Temporal lobe (tissue), 4 donors: ENCODE measurements at places on chromosomes 11 and 22. TPM values are rescaled to one million over a fixed set of nuclear protein-coding genes. Genes with fewer than 3 reads are reported as not detected.

Gene BRSK2
- 31.7 TPM for total RNA-seq

Gene PRG2
- not detected for total RNA-seq

Gene CHCHD10
- total RNA-seq = 5.4 TPM

Gene OR8D1
- total RNA-seq = not detected

Gene HBD
- not detected for total RNA-seq

Gene KRTAP5-7
- total RNA-seq = not detected

Gene MUC2
- not detected for total RNA-seq

Gene INS
- not detected for total RNA-seq

Gene OSBP2
- 15.0 TPM for total RNA-seq

Gene CASP12
- total RNA-seq = not detected

Gene SCT
- not detected for total RNA-seq

Gene MYO7A
- 0.49 TPM for total RNA-seq

Gene HTR3B
- total RNA-seq = 0.25 TPM

Gene SAA1
- total RNA-seq = not detected

Gene MMP1
- not detected for total RNA-seq

Gene C11orf42
- not detected for total RNA-seq

Gene ACR
- not detected for total RNA-seq

Gene OVCH2
- not detected for total RNA-seq

Gene NLRP6
- not detected for total RNA-seq

Gene GNG3
- total RNA-seq = 20.9 TPM

Gene POU2AF1
- under 0.01 TPM for total RNA-seq

Gene SEPTIN3
- total RNA-seq = 172 TPM

Gene DDT
- 56.1 TPM for total RNA-seq

Gene ANO3
- total RNA-seq = 4.2 TPM

Gene KCNJ11
- 5.7 TPM for total RNA-seq

Gene EIF3M
- 89.5 TPM for total RNA-seq

Gene TRIM21
- total RNA-seq = 1.7 TPM

Gene SERGEF
- 41.1 TPM for total RNA-seq

Gene RDX
- total RNA-seq = 67.1 TPM

Gene PNPLA3
- 17.2 TPM for total RNA-seq

Gene APIP
- 19.2 TPM for total RNA-seq

Gene SLC17A6
- total RNA-seq = 6.1 TPM

Gene DNAJB7
- not detected for total RNA-seq

Gene PPM1F
- total RNA-seq = 16.0 TPM

Gene PGR
- under 0.01 TPM for total RNA-seq

Gene SEZ6L
- total RNA-seq = 109 TPM

Gene TRIM22
- 10.6 TPM for total RNA-seq

Gene TMEM45B
- 1.5 TPM for total RNA-seq

Gene MB
- total RNA-seq = not detected

Gene OR8G5
- not detected for total RNA-seq

Gene LRRC32
- total RNA-seq = 2.0 TPM

Gene TTLL1
- 44.5 TPM for total RNA-seq

Gene NLRP14
- total RNA-seq = 0.49 TPM

Gene SYT13
- 130 TPM for total RNA-seq

Gene CENPM
- total RNA-seq = 3.0 TPM

Gene ISX
- total RNA-seq = not detected

Gene TRPC6
- 4.2 TPM for total RNA-seq

Gene ANKK1
- total RNA-seq = not detected

Gene B4GALNT4
- total RNA-seq = 67.6 TPM

Gene GRM5
- 141 TPM for total RNA-seq

Gene OR5B21
- not detected for total RNA-seq

Gene OR9G1
- total RNA-seq = not detected

Gene CYP2D6
- total RNA-seq = 2.0 TPM

Gene CDC42BPG
- total RNA-seq = 0.25 TPM
